ENCODE measurements at places on chromosomes 13 and 19.

DNA sequence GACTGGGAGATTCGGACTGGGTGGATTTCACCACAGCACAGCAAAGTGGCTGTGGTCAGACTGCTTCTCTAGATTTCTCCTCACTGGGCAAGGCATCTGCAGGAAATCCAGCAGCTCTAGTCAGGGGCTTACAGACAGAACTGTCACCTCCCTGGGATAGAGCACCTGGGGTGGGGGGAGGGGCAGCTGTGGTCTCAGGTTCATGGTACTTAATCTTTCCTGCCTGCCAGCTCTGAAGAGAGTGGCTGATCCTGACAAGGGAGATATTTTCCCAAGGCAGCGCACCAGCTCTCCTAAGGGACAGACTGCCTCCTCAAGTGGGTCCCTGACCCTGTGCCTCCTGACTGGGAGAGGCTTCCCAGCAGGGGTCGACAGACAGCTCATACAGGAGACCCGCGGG, 212.8 kb upstream of the KLF12 start:
- DNase-seq, result no peak

DNA sequence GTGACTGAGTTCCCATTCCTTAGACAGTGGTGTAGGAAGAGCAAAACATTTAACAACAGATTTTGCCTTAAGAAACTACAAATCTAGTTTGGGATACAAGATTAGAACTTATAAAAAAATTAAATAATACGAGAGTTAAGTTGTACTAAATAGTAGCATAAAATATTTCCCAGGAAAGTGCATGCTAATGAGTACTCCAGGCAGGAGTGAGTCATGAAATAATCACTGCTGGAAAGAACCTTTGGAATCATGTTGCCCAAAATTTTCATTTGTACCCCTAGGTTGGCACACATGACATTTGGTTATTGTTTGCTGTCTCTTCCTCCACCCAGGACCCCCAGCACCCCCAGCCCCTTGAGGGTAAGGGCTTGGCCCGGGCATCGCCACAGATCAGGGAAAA, 26.3 kb upstream of the KL start:
- no peak for DNase-seq

DNA sequence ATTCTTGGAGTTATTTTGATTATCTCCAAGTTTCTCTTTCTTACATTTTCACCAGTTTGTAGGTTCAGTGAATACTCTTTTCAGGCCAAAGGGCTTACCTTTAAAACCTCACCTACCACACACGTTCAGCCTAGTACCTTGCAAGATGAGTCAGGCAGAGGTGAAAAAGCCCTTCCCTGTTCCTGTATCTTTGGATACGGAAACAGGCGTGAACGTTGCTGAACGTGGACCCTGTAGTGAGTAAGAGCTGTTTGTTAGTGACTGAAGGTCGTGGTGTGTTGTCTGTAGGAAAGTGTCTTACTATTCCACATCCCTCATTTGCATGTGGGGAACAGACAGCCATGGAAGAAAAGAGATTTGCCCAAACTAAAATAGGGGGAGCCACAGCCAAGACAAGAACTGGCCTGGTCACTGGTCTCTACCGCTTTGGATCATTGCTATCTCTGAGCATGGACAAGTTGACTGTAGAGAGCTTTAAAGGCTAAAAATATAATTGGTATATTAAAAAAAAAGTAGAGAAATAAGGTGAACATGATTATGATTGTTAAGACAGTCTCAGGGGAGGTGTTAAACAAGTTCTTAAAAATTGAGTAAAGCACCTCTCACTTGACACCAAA, 3.5 kb downstream of the CEBPG start:
- DNase-seq, result no peak

DNA sequence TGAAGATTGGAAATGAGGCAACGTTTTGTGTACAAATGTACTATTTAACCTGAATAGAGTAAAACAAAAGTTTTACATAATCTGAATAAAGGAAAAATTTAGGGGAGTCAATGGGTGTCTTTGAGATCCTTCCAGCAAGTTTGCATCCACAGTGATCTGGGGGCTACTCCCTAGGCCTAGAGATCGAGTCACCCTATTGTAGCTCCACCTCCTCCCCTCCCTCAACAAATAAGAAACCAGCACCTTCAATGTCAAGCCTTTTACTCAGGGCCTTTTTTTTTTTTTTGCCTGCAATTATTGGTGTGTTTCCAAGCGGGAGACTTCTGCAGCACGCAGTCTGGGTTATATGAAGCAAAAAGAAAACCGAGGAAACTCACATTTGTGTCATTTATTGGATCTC, 16.3 kb upstream of the RAP2A start:
- no peak for DNase-seq

DNA sequence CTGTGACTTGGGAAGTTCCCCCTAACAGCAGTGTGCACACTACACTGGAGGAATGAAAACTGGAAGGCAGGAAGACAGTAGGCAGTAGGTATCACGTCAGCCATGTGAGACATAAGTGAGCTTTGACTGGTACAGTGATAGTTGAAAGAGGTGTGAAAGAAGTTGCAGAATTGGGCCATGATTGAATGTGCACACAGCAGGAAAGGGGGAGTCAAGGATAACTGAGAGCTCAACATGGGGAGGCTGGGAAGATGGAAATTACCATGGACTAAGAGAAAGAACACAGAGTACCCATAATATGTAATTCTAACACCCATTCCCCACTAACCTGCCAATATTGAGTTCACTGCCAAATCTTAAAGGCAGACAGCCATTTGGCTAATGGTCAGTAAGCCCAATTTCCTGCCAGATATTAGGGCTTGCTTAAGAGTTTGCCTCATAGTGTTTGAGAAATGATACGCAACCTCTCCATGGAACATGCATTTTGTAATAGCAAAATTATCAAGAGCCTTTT, 321.7 kb downstream of the DCT start:
- no peak for DNase-seq

GRCh38 chr19:55484593-55485438, at the start of gene NAT14:
Gene NAT14, plus strand, starts transcription at chr19:55485188. Its CDS starts 521 bp downstream, at chr19:55485709.
- peak; percentile 83 for DNase-seq

DNA sequence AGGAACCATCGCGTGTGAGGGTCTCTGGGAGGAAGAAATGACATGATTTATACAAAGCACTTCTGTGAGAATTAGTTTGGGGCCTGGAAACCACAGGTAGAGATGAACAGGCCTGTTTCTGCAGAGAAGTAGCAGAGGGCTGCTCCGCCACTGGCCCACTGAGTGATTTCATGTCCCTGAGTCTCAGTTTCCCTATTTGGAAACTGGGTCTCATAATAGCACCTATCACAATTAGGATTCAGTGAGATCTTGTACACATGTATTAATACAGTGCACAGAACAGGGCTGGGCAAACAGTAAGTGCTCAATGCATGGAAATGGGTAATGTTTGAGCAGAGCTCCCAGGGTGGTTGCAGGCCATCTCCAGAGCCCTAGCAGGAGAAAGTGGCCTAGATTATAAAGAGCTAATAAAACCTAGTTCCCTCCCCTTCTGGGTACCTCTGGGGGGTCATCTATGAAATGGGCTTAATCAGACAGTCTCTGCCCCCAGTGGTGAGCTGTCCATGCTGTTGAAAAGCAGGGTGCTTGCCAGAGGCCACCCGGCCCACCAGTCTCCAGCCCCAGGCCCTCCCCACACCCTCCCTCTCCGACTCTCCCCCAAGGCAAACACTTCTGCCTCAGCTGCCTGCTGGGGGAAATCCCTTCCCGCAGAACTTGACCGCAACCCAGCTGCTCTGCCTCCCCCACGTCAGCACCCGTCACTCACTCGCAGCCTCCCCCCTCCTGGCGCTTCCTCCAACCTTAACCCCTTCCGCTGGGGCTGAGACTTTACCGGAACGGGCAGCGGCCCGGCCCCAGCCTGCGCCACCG, 4.5 kb downstream of the BCL3 start:
- no peak for DNase-seq

Data from NCI-H1436 (cell line).